ENCODE measurements at places on chromosomes 1 and 21.

DNA sequence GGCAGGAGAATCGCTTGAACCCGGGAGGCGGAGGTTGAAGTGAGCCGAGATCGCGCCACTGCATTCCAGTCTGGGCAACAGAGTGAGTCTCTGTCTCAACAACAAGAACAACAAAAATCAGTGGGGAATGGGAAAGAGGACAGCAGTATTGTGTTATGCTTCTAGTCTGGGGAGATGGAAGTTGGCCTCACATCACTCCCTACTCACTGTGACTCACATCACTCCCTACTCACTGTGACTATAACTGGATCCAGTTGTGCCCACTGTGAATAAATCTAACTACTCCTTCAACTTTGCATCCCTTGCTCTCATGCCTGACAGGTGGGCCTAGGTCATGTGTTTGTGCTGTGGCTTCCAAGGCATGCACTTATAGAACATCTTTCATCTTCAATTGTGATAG, 285.4 kb upstream of the USP24 start:
- no peak for DNase-seq

GRCh38 chr1:92817986-92818764, 13.7 kb upstream of the RPL5 start:
- no peak for DNase-seq

GRCh38 chr1:30715216-30715615, 8.2 kb downstream of the MATN1 start:
- DNase-seq = no peak

DNA sequence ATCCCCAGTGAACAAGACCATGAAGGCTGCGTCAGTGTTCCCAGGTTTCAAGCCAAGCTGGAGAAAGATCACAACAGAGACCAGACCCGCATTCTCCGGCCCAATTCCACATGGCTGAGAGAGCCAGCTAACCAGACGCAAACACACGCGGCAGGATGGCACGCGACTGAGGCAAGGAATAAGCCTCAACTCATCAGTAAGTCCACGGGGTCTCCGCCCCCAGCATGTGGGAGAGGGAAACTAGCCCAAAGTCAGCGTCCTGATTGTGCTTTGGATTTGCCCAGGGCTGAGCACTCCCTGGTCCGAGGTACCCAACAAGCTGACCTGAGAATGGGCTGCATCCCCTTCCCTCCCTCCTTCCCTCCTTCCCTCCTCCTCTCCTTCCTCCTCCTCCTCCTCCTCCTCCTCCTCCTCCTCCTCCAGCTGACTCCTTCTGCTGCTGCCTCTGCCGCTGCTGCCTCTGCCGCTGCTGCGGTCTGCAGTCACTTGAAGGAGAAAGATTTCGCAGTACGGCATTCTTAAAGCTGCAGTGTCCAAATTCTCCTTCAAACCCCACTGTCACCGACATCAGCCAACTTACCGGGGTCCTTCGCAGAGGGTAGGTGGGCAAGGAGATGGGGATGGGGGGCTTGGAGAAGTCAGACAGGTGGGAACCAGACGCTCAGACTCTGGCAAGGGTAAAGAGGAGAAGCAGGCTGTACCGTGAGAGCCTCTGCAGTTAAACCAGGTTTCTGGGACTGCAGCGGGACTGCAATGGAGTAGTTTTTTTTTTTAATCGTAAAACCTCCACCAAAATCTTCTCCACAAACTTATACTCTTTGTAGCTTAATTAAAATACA, 33.0 kb upstream of the H6PD start:
- DNase-seq = no peak

GRCh38 chr1:232786845-232787455, 18.3 kb upstream of the MAP10 start:
- no peak for DNase-seq

GRCh38 chr21:31873275-31873695, 465 bp downstream of the HUNK start:
- no peak for DNase-seq

DNA sequence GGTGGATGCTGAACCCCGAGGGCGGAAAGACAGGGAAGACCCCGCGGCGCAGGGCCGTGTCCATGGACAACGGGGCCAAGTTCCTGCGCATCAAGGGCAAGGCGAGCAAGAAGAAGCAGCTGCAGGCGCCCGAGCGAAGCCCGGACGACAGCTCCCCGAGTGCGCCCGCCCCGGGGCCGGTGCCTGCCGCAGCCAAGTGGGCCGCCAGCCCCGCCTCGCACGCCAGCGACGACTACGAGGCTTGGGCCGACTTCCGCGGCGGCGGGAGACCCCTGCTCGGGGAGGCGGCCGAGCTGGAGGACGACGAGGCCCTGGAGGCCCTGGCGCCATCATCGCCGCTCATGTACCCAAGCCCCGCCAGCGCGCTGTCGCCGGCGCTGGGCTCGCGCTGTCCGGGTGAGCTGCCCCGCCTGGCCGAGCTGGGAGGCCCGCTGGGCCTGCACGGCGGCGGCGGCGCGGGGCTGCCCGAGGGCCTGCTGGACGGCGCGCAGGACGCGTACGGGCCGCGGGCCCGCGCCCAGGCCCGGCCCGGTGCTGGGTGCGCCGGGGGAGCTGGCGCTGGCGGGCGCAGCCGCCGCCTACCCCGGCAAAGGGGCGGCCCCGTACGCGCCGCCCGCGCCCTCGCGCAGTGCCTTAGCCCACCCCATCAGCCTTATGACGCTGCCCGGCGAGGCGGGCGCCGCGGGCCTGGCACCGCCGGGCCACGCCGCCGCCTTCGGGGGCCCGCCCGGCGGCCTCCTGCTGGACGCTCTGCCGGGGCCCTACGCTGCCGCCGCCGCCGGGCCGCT, 20.7 kb downstream of the FOXO6 start:
- DNase-seq = no peak

DNA sequence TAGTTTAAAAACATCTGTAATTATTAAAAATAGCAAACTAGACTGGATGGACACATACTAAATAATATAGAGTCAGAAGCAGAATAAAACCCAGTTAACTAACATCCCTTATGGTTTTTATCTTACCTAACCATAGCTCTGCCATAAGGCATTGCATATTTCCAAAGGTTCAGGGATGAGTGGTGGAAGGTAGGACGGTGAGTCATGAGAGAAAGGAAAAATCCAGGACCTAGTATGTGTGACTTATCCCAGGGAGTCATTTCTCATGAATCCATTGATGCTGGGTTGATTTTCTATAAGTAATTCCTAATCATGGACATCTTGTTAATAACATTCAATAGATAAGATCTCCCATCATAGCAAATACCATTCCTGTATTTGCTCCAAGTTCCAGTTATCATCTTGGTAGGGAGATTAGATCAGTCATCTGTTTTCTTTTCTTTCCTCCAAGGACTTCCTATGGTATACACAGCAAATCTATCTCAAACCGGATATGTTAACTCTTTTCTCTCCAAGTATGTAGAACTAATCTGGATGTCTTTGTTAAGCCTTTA, 490.7 kb upstream of the B3GALT2 start:
- DNase-seq = no peak

DNA sequence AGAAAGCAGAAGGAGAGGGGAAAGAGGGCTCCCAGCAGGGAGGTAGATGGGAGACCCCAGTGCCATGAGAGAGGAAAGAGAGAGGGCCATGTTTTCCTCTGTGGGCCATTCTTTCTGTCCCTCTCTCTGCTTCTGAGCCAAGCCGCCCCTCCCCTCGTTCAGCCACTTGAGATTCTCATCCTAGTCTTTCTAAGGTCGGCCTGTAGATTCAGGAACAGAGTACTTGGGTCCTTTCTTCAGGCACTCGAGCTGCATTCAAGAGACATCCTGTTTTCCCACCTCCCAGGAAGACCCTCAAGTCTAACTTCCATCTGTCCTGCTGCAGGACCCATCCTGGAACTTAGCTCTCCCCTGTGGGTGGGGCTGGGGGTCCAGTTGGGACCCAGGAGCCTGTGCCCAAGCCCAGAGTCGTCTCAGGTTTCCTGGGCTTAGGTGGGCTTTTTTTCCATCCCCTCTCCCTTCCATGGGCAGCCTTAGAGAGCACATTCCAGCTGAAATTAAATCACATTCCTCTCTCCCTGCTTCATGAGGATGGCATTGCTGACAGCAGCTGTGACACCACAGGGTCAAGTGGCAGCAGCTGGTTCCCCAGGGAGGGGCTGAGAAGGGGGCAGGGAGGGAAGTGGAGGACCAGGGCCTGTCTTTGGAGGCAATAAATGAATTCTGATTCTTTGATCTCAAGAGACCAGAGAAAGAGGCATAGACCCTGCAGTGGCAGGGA, 13.0 kb downstream of the NES start:
- no peak for DNase-seq

DNA sequence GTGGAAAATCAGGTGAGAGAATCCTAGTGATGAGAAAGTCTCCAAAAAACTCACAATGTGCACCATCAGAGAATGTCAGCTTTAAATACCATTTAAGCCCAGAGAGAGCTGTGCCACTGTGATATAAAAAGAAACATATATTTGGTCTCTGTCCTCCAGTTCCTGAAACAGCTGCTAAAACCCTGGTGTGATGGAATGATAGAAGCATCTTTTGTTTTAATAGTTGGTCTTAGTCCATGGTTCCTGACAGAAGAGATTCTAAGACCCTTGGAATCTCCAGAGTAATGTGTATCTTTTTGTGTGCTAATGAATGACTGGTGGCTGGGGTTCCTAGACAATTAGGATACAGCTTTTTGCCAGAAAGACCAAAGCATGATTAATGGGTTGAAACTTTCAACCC, 302.8 kb upstream of the B3GALT2 start:
- no peak for DNase-seq

GRCh38 chr1:52634111-52634510, 1.1 kb downstream of the SHISAL2A start:
- no peak for DNase-seq
